Fibroblast of the conjunctiva (primary cell): ENCODE measurements at places on chromosomes 16 and 17.

DNA sequence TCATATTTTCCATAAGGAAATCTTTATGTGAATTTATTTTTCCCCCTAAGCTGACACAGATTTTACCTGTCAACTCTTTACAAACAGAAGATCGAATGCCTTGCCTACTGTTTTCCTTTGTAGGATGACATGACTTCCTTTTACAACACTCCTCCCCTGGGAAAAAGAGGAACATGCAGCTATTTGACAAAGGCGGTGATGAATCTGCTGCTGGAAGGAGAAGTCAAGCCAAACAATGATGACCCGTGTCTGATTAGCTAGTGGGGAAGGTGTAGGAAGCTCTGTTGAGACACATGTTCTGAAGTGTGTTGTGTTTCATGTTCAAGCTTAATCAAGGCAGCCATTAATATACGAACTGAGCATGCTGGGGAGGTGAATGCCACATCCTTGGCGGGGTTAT, 238.0 kb downstream of the PHKB start:
- no peak for DNase-seq

DNA sequence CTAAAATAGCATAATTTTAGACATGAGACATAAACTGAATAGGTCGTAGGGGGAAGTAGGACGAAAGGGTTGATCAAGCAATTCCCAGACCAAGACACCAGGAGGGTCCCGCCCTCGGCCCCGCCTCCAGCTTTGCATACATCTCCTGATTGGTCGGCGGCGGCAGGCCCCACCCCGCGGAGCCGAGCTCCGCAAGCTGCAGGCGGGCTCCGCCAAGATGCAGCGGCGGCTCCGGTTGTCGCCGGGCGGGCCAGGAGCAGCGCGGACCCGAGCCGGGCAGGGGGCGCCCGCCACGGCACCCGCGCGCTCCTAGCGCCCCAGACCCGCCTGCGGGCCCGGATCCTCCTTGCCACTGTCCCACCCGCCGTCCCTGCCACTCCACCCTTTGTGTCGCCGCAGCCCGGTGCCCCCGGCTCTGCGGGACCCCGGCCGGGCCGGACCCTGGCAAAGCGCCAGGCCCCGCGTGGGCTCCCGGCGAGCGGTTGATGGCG, at the start of gene CDR2L:
Gene CDR2L, plus strand, starts transcription at position 215 of the 491 bp plus-strand sequence. CDS start 412 bp downstream, outside the sequence.
- DNase-seq, result peak; percentile 80

DNA sequence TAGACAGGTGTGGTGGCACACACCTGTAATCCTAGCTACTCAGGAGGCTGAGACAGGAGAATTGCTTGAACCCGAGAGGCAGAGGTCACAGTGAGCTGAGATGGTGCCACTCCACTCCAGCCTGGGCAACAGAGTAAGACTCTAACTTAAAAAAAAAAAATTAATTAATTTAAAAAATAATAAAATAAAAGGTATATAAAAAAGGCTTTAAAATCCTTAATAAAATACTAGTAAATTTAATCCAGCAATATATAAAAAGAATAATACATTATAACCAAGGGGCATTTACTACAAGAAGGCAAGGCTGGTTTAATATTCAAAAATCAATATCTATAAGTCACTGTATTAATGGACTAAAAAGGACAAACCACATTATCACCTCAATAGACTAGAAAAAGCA, 44.8 kb upstream of the MNT start:
- DNase-seq, result no peak

DNA sequence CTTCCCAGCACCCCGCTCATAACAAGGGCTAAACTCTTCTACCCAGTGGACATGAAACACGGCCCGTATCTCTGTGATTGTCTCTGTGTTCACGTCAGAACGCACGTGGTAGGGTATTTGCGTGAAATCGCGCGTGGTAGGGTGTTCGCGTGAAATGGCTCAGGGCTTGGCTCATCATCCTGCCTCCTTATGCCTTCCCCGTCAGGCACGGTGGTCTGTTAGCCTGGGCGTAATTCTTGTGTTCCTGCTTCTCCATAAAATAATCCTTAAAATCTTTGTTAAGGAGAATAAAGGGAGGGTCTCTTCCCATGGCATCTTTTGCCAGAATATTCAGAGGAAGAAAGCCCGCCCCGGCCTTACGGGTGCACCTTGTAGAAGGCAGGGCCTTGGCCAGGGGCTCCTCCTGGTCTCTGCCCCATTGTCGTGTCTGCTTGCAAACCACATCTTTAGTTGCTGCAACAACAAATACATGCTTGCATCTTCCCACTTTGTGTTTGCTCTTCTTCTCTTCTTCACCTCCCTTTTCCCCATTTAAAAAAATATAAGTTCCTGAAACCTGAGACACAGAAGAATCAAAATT, 116.7 kb upstream of the CHMP6 start:
- DNase-seq, result no peak

- DNase-seq, result no peak
Observed at GRCh38 chr17:63995626-63996025, 2.5 kb upstream of the PRR29 start.

DNA sequence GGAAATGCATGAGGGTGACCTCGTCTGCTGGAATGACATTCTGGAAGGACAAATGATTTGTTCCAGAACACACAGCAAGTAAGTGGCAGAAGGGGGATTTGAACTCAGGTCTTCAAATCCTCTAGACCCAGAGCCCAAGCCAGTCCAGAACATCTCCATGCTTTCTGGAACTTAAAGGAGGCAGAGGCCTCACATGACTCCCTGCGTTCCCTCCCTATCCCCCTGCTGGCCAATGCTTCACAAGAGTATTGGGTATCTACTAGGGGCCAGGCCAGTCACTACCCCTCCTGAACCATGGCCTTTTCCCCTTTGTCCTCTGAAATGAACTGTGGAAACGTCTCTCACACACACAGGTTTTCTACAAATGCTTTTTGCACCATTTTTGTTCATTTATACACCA, 7.6 kb upstream of the BEAN1 start:
- DNase-seq, result no peak

- DNase-seq, result peak; percentile 45
Observed at GRCh38 chr17:45425125-45425983, 7.3 kb downstream of the ARHGAP27 start.

DNA sequence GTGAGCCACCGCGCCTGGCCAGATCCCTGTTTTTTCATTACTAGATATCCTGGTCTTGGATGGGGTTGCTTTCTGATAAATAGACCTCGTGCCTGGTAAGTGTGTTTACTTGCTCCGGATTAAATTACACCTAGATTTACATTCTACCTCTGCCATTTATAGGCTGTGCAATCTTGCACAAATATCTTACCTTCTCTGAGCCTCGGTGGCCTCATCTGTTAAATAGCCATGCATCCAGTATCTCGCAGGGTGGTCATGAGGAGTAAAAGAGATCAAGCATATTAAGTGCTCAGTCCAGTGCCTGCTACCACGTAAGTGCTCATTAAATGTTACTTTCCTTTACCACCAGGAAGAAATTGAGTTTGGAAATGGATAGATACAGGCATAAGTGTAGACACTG, 98.4 kb downstream of the BMERB1 start:
- no peak for DNase-seq

- no peak for DNase-seq
Observed at GRCh38 chr17:75773121-75773807, 8.3 kb upstream of the GALK1 start.

GRCh38 chr17:27879987-27880608, 13.1 kb downstream of the LYRM9 start:
- peak; percentile 23 for DNase-seq

DNA sequence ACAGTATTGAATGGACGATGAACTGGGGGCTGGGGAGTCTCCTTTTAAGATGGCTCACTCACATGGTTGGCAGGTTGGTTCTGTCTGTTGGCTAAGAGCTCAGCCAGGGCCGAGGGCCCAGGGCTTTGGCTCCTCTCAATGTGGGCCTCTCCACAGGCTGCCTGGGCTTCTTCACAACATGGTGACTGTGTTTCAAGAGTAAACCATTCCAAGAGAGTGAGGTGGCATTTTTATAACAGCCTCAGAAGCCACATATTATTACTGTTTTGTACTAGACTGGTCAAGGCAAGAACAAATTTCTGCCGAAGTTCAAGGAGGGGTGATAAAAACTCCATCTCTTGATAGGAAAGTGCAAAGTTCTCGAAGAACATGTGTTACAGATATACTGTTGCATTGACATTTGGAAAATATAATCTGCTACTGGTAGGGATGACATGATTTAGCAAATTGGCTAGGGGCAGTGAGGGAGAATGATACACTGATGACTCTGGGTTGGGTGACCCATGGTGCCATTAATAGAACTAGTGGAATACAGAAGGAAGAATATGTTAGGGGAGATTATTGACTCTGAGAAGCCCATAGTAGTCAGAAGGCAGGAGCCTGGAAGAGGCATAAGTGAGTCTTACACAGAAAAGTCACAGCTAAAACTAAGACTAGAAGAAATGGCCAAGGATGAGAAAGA, 13.7 kb downstream of the KRABD2 start:
- no peak for DNase-seq

DNA sequence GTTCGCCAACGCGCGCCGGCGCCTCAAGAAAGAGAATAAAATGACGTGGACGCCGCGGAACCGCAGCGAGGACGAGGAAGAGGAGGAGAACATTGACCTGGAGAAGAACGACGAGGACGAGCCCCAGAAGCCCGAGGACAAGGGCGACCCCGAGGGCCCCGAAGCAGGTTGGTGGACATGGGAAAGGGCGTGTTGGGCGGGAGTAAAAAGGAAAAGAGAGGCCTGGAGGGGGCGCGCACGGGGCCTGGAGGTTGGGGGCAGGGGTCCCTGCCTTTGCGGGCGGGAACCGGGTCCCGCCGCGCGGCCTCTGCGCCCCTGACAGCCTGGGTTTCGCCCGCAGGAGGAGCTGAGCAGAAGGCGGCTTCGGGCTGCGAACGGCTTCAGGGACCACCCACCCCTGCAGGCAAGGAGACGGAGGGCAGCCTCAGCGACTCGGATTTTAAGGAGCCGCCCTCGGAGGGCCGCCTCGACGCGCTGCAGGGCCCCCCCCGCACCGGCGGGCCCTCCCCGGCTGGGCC, 2.1 kb downstream of the IRX5 start:
- DNase-seq, result no peak

DNA sequence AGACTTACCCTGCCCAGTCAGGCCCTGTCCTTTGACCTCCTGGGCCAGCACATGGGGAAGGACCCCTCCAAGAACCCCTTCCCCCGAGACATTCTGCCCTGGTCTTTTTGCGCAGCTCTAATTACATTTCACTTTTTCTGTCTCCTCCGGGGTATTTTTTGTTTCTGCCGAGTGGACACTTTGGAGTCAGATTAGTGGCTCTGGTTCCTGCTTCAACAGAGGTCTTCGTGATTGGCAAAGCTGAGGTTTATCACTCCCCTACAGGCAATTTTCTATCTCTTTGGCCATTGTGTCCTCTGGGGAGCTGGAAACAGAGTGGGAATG, 23.5 kb downstream of the ANKRD40 start:
- no peak for DNase-seq

GRCh38 chr16:57477531-57478202, 8.6 kb downstream of the DOK4 start:
- DNase-seq, result no peak

GRCh38 chr16:1926271-1926670, 8.1 kb upstream of the HS3ST6 start:
- no peak for DNase-seq

DNA sequence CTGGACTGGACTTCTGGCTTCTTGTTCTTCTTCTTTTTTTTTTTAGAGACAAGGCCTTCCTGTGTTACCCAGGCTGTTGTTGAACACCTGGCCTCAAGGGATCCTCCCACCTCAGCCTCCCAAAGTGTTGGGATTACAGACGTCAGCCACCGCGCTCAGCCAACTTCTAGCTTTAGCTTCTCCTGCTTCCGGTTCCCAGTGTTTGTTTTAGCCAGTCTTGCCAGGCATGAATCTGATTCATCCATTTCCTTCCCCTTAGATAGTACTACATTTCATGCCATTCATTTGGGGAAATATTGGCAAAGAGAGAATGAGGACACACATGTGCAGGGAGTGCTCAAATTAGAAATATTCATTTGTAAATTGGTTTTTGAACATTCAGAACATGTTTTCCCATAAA, 12.1 kb upstream of the NDUFAB1 start:
- DNase-seq, result no peak

GRCh38 chr17:74853048-74853397, 6.7 kb downstream of the GRIN2C start:
- DNase-seq, result no peak

DNA sequence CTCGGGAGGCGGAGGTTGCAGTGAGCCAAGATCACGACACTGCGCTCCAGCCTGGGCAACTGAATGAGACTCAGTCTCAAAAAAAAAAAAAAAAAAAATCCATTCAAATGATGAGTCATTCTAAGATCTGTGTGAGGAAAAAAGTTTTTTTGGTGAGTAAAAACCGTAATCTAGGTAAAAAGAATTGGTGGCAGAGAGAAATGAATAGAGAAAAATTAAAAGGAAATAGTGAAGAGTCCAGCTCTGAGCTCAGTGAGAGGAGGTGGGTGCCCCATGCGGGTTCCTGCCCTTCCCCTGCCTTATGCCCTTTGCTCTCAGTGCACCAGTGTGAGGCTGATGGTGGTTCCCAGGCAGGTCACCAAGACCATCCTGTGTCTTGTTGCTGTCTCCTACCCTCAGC, 20.9 kb downstream of the GAN start:
- no peak for DNase-seq
